ENCODE measurements at places on chromosomes 2 and 18.

DNA sequence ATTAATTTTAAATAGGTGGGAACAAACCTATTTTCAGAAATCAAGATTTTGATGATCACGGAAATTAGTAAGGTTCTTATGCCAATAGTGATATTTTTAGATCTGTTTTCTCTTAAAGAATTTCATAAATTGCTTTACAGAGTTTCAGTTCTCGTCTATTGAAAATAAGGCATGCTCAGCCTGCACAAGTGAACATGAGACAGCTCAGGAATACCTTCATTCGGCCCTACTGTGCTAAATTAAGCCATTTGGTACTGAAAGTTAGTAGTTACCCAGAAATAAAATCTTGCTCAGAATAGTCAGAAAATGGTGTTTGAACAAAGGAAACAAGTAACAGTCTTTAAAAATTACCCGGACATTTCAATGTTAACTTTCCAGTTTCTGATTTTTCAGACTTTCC, 60.4 kb downstream of the DLGAP1 start:
- DNase-seq = no peak

DNA sequence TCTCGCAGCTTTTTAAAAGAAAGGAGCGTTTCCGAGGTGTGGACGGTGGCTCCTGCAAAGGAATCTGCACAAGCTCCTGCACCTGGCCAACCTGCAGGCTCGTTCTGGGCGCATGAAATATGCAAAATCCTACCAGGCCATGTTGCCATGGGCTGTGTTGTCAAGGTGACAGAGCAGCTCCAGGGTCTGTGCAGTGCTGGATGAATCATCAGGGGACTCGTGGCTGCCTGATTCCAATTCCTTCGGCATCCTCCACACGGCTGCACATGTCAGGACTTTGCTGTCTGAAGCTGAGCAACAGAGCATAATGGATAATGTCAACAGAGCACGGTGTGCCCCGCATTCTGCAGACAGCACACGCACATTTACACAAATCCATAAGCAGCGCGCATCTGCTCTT, 120.5 kb downstream of the EIPR1 start:
- peak; percentile 48 for DNase-seq

DNA sequence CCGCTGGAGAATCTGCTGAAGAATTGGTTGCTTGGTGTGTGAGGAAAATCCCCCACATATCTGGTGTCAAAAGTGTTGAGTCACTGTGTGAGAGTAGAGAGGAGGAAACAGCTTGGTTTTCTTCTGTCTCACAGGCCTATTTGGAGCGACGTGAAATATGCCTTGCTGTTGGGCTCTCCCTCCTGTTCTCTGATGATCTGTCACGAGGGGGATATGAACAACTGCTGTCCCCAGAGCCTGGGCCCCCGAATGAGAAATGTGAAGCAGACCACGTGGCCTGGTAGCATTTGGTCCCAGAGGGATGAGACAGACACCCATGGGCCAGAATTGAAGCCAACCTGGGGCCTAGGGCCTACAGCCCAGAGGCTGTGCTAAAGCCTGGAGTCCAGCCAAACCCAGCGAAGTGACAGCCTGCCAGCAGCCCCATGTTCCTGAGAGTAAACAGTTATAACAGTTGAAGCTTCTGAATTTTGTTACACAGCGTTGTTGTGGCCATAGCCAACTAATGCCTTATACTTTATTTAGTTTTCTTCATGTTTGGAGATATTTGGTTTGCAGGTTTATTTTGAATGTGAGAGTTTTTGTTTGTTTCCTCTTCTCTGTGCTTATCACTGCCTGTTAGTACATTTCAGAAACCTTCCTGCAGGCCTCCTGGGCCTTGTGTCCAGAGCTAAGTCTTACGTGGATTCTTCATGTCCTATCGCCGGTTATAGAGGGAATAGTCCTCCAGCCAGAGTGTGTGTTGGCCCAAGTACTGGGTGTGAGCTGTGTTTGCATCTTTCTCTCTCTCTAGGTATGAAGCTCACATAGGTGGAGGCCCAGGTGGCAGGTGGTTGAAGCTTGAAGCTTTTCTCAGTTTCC, 18.7 kb upstream of the COLEC12 start:
- peak; percentile 49 for DNase-seq

DNA sequence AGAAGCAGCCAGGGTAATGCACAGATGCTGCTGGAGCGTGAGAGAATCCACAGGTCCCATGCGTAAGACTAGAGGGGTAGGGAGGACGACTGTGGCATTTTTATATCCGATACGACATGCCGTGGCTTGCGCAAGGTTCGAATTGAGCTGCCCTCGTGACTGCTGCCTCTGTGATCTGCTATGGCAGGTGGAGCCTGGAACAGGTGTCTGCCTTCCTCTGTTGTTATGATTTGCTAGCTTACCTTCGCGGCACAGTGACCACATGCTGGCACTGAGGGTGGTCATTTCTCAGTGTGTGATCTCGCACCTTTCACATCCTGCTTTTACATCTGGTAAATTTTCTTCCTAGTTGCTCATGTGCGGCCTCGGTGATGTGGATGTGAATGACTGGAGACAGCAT, 240.2 kb downstream of the ALPK2 start:
- DNase-seq = no peak
